ENCODE measurements at places on chromosomes 2 and 18. TPM values are rescaled to one million over a fixed set of nuclear protein-coding genes. Genes with fewer than 3 reads are reported as not detected.

The ACMSD gene
- total RNA-seq, result not detected

The OTX1 gene
- not detected for total RNA-seq

The KCNIP3 gene
- not detected for total RNA-seq

The COLEC11 gene
- not detected for total RNA-seq

The PAIP2B gene
- total RNA-seq, result 0.44 TPM

The CXCR1 gene
- total RNA-seq, result not detected

DNA sequence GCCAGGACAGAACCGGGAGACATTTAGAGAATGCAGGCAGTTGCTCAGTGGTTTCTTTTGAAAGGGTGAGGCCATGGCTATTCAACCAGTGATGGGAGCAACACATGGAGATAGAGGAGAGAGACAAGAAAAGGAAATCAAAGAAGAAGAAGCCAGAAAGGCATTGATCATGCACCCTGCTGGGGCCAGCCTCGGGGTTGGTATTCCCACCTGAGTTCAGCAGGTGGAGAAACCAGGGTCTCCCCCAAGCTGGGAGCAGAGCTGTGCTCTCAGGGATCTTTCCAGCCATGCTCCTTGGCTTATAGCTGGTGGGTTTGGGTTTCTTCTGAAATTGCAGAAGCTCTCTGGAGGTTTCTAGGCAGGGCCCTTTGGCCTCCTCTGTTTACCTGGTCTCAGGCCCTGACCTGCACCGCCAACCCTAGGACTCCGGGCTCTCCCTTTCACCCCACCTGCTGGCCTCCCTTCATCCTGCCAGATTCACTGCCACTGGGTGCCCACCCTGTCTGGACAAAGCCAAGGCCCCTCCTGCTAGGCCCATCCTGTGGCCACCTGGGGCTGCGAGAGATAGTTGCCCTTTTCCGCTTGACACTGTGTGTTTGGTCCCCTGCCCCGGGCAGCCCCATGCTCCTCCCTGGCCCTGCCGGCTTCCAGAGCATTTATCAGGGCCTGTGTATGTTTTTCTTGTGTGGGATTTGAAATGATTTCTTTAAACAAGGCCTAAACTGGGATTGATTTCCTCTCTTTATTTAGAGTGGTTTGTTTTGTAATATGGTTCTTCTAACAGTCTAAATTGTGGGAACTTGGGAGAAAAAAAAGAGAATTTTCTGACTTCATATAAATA is 126.7 kb downstream of the DDX1 start:
- H3K27ac ChIP-seq, result no peak overlapping the region
- H3K27me3 ChIP-seq, result peaks cover 4% of the 10 kb centered on the region
- DNase-seq, result no peak
- H3K4me3 ChIP-seq, result no peak overlapping the region
- no peaks in the 10 kb centered on the region for H3K4me1 ChIP-seq

GRCh38 chr2:74531666-74532065 is 1.9 kb downstream of the HTRA2 start:
- DNase-seq, result no peak
- peaks cover 46% of the 10 kb centered on the region for H3K36me3 ChIP-seq
- H3K27ac ChIP-seq, result peak overlapping the region; percentile 95

DNA sequence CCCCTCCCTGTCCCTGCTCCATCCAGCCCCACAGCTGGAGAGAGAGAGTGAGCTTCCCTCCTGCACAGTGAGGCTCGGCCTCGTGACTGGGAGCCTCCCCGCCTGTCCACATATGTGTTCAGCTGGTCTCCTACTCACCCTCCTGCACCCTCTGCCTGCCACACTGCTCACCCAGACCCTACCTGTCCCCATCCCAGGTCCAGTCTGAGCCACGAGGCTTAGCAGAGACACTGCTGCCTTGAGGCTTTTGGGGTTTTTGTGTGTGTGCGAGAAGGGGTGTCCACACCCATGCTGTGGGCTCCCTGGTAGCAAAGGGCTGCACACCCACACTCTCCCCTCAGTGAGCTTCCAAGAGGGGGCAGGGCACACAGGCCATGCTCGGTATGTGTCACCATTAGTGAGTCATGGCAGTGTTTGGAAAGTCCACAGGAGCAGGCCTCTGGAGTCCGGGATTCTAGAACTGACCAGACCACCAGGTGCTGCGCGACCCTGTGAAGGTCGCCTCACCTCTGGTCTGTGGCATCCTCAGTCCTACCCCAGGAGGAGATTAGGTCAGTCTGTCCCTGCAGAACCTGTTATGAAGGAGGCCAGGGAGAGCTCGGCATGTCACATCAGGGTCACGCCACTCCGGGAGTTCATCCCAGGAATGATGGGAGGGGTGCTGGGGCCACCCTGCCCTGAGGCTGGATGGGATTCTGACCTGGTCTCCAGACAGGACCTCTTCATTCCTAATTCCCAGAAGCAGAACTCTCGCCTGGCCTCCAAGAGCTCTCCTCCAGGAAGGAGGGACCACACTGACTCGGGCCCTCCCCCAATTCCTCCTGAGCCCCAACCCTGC is 39.9 kb upstream of the SMAD7 start:
- peaks cover 12% of the 10 kb centered on the region for H3K27me3 ChIP-seq
- H3K4me3 ChIP-seq, result no peak overlapping the region
- no peaks in the 10 kb centered on the region for H3K36me3 ChIP-seq
- no peak overlapping the region for H3K27ac ChIP-seq
- DNase-seq, result no peak

DNA sequence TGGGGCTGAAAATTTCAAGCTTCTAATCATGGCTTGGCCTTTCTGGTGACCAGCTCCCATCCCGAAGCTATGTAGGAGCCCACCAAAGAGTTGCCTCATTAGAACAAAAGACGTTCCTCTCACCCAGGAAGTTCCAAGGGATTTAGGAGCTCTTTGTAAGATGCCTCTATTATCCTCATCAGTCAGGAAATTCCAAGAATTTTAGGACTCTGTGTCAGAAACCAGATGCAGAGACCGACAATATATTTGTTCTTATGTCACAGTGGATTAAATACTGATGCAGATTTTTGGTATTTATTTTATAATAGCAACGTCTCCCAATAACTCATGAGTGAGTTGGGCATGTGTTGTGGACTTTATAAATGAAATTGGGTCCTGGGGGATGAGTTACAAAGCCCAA is 91.8 kb upstream of the SKOR2 start:
- no peaks in the 10 kb centered on the region for H3K36me3 ChIP-seq
- no peaks in the 10 kb centered on the region for H3K4me1 ChIP-seq
- H3K4me3 ChIP-seq, result no peak overlapping the region
- no peak overlapping the region for H3K27ac ChIP-seq
- no peak for DNase-seq

- no peak overlapping the region for H3K27ac ChIP-seq
- peaks cover 22% of the 10 kb centered on the region for H3K36me3 ChIP-seq
- peaks cover 32% of the 10 kb centered on the region for H3K4me1 ChIP-seq
- no peaks in the 10 kb centered on the region for H3K27me3 ChIP-seq
Measured at GRCh38 chr2:8242739-8243138, 439.1 kb upstream of the ID2 start.

- H3K4me3 ChIP-seq, result no peak overlapping the region
- no peaks in the 10 kb centered on the region for H3K4me1 ChIP-seq
- no peak overlapping the region for H3K27ac ChIP-seq
- peaks cover 2% of the 10 kb centered on the region for H3K27me3 ChIP-seq
Measured at GRCh38 chr18:22609642-22610041, 191.9 kb upstream of the CTAGE1 start.

- peaks cover 4% of the 10 kb centered on the region for H3K27me3 ChIP-seq
- H3K4me1 ChIP-seq, result no peaks in the 10 kb centered on the region
- H3K36me3 ChIP-seq, result no peaks in the 10 kb centered on the region
- H3K4me3 ChIP-seq, result no peak overlapping the region
- no peak for DNase-seq
Measured at GRCh38 chr2:100254646-100255210, 67.6 kb downstream of the LONRF2 start.

GRCh38 chr18:1663879-1664705 is 759.4 kb downstream of the ADCYAP1 start:
- H3K36me3 ChIP-seq, result no peaks in the 10 kb centered on the region
- H3K4me3 ChIP-seq, result no peak overlapping the region
- no peak overlapping the region for H3K27ac ChIP-seq
- DNase-seq, result no peak
- H3K4me1 ChIP-seq, result no peaks in the 10 kb centered on the region
- H3K27me3 ChIP-seq, result no peaks in the 10 kb centered on the region

GRCh38 chr18:9856092-9856491 is 29.7 kb upstream of the TXNDC2 start:
- H3K36me3 ChIP-seq, result no peaks in the 10 kb centered on the region
- H3K27me3 ChIP-seq, result peaks cover 5% of the 10 kb centered on the region

GRCh38 chr2:134452042-134452733 is 198.3 kb downstream of the MGAT5 start:
- no peaks in the 10 kb centered on the region for H3K36me3 ChIP-seq
- no peaks in the 10 kb centered on the region for H3K4me1 ChIP-seq
- no peaks in the 10 kb centered on the region for H3K27me3 ChIP-seq
- DNase-seq, result no peak
- no peak overlapping the region for H3K27ac ChIP-seq
